ENCODE measurements at places on chromosomes 12 and 14.

DNA sequence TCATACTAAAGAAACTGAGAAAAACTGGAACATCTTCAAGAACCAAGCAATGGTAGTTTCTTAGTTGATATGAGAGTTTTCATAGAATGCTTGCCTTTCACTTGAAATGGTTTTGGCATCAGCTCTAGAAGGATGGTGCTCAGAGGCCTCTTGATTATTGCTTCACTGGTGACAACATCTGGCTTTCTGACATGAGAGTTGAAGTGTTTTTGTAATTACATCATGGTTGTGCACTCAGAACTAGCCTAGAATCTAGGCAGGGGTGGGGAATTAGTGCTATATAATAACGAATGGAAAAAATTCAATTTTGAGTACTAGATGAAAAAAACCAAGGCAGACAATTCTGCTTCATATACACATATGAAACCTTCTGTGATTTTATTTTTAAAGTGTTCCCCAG lies 172.8 kb upstream of the LMNTD1 start:
- no peak for DNase-seq

DNA sequence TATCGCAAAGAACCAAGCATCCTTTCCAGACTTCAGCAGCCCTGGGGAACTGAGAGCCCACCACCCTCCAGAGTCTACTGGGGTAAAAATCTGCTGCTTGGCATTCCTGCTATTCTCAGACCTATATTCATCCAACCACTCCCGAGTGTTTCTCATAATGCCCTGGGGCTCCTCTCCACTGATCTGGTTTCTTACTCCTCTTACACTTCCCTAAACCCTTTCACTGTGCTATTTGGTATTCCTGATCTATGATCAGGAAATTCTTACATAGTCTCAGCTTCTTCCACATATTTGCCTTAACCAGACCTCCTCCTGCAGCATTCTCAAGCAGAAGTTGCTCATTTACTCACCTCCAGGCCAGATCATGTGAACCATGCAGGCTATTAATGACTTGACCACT lies 82.4 kb downstream of the SYT10 start:
- no peak for DNase-seq

DNA sequence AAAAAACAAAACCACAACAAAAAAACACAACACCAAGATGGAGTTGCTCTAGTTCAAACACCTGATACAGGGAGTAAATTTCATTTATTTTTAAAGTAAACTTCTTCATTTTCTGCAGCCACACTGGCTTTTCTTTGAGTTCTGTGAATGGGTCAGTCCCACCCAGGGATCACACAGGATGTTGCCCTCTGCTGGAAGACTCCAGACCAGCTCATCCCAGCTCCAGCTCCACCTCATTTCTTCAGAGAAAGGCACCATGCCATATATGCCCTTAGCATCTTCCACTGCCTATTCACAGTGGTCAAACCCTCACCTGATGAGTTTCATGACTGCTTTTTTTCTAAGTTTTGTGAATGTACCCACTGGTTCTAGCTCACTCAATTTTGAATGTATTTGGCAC lies 8.0 kb downstream of the GLIPR1 start:
- no peak for DNase-seq

- no peak for DNase-seq
Observed at GRCh38 chr12:7103837-7104584, 5.0 kb downstream of the C1RL start.
